ENCODE measurements at places on chromosomes 1 and 21.

GRCh38 chr1:113551728-113552127 is 161.4 kb downstream of the MAGI3 start:
- no peak for DNase-seq

DNA sequence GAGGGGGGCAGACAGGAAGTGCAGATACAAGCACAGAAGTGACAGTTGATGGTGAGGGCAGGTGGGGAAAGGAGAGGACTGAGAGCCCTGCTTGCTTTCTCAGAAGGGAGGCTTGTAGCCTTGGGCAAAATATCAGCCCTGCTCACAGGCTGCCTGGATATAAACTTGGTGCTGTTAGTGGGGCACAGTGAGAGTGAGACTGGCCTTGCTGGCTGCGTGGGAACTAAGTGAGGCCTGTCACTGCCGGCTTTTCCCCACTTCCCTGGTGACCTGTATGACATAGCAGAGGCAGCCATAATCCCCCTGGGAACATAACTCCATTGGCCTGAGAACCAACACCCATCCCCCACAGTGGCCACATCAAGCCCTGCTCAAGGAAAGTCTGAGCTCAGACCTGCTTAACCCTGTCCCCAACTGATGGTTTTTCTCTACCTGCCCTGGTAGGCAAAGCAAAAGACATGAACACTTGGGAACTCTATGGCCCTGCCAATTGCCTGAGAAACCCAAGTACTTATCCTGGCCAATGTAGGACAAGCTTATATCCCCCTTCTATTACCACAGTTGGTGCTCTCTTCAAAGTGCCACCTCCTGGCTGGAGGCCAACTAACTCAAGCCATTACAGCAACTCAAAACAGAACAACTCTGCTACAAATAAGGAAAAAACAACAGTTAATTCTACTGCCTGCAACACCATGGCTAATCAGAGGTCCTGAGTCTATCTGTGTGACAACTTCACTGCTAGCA is 472.7 kb downstream of the PLPP3 start:
- no peak for DNase-seq

DNA sequence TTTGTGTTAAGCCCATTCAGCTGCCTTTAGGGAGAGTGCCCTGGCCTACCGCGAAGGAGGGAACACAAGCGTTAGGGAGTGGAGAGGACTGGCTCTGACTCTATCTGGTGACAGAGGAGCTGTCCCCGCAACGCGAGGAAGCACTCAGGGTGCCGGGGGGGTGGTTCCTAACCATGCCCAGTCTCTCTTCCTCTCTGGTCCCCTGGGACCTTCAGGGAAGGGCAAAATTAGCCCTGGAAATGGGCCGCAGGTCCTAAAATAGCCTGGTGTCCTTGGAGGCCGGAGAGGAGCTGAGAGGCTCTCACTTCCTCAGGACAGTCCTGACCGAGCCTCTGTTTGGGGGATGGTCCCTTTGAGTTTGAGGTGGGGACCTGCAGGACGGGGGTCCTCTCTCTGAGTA is 5.8 kb downstream of the SLC45A1 start:
- no peak for DNase-seq

- DNase-seq: no peak
Observed at GRCh38 chr1:17873007-17873675, 118.0 kb downstream of the ACTL8 start.

- no peak for DNase-seq
Observed at GRCh38 chr21:39915881-39916280, 48.6 kb downstream of the PCP4 start.

DNA sequence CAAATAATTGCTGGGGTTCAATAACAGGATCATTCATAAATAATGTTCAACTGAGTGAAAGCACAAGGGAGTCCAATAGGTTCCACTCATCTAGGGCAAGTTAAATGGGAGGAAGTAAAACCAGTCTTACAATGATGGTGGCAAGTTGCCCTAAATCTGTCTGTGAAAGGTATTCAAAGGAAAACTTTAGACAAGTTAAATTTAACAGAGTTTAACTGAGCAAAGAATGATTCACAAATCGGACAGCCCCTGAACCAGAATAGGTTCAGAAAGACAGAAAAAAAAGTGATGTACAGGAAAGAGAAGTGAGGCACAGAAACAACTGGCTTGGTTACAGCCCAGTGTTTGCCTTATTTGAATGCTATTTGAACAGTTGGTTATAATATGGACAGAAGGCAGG is 183.5 kb upstream of the ADGRL4 start:
- peak; percentile 70 for DNase-seq

DNA sequence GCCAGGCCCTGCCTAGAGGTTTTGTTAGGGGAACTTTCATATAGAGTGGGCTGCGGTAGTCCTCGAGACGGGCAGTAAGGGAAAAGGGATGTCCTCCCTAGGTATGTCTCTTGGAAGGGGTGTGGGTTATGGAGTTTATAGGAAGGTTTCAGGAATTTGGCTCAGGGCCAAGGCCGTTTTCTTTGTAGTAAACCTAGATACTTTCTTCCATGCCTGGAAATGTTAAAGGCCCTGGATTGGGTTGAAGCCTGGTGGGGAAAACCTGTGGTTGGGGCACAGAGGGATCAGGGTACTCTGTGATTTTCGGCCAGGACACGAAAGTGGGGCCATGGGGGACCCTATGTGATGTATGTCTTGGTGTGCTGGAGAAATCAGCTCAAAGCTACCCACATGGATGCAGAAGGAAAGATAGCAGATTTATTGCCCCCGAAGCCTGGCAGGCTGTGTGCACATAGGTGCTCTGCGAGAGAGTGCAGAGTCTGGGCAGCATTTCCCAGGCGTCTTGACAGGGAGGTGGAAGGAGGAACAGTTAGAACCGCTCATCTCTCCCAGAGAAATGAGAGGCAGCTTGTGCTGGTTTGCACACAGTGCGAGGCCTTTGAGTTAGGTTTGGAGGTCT is 1.7 kb downstream of the SNAP47 start:
- no peak for DNase-seq

DNA sequence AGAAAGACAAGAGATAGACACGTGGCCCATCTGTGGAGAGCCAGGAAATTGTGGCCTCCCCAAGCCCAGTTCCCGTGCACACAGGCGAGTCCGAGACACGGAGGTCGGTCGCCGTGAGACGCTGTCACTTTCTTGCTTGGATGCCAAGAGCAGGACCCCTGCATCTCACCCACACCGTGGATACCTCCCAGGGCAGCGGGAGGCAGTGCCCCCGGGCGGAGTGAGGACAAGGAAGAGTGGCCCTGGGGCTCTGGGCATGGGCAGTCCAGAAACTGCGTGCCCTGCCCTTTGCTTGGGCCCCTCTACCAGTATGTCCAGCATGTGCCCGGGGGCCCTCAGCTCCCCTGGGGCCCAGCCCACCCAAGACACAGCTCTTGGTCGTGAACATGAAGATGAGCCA is 24.7 kb upstream of the ARHGEF16 start:
- no peak for DNase-seq

DNA sequence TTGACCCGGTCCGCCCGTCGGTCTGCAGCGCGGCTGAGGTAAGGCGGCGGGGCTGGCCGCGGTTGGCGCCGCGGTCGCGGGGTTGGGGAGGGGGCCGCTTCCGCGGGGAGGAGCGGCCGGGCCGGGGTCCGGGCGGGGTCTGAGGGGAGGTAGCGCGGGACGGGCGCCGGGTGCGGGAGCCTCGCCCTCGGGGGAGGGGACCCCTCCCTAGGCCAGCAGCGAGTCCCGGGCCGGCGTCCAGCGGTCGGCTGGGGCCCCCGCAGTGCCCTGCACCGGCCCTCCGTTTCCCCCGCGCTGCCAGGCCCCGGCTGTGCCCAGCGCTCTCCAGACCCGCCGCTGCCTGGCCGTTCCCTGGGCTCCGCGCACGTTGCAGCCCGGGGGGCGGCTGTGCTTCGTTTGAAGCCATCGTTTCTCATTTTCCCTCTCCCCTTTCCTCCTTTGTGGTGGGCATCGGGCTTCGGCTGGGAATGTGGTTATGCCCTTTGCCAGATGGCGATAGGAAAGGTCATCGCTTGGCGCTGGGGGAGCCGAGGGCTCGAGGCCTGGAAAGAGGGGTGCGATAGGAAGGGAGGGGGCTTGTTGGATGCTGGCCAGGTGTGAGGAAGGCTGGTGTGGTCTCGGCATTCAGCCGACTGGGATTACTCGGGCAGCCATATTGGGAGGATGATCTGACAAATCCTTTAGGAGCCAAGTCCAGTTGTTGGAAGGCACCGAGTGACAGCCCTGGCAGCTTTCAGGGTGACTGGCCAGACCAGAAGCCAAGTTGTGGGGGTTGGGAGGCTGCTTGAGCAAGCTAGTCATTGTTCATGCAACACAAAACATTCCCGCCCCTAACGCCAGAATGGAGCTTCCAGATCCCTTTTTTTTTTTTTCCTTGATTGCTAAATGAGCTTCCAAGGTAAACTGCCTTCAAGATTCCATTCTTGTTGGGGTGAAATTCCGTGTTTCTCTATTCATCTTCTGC is 753 bp downstream of the KIF1B start:
- DNase-seq: peak; percentile 98

- no peak for DNase-seq
Observed at GRCh38 chr1:65278376-65279069, 30.8 kb upstream of the DNAJC6 start.

DNA sequence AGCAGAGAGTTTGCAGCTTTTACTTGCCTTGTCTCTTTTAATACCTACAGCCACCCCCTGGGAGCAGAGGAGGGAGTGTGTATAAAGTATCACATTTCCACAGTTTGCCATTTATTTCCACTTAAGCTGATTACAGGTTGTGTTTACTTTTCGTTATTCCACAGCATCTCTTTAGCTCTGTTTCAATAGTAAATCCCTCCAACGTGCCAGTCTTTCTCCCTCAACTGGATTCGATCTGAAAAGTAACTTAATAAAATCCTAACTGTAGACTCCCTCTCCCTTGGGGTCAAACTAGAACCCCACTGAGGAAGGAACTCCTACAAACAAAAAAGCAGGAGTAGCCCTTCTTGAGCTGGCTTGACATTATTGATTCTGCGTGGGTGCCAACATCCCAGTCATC is 3.1 kb upstream of the FCGR2A start:
- DNase-seq: no peak
